ENCODE measurements at places on chromosomes 1 and 21.

DNA sequence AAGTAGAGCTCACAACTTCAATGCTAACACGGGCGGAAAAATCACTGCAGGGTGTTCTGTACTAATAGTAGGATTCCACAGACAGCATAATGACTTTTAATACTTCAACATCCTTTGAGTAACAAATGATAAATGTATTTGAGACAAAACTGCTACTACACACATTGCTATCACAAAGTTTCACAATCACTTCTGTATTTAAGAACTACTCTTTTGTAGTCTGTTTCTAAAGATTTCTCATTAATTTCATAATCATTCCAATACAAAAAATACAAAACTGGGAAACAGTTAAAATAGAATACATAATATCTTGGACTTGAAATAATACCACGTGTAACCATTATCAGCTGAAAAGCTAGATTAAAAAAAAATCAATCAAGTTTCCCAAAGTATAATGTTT, 2.7 kb downstream of the HMGN1 start:
- no peak for DNase-seq

- no peak for DNase-seq
Observed at GRCh38 chr1:47561523-47562007, 123.7 kb downstream of the FOXD2 start.

- no peak for DNase-seq
Observed at GRCh38 chr21:29376556-29376955, 77.8 kb downstream of the BACH1 start.

DNA sequence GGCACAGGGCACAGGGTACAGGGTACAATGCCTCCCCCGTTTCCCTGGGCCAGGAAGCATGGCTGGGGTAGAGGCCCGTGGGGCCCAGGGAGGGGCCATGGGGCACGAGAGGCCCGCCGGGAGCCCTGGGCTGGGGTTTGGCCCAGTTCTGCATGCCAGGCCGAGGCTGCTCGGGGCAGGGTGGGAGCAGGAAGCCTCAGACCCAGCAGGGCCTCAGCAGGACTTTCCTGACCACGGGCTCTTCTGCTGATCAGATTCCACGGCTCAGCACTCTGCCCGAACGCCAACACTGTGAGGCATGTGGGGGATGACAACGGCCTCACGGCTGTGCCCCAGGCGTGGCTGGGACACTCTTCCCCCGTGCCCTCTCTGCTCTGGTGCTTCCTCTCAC, 104.3 kb downstream of the NPHP4 start:
- no peak for DNase-seq

GRCh38 chr1:152457561-152457960, 43.5 kb upstream of the CRNN start:
- DNase-seq, result no peak

GRCh38 chr21:28338701-28339305, 653.9 kb downstream of the LTN1 start:
- no peak for DNase-seq

- no peak for DNase-seq
Observed at GRCh38 chr1:160437432-160438316, 37.3 kb downstream of the VANGL2 start.

DNA sequence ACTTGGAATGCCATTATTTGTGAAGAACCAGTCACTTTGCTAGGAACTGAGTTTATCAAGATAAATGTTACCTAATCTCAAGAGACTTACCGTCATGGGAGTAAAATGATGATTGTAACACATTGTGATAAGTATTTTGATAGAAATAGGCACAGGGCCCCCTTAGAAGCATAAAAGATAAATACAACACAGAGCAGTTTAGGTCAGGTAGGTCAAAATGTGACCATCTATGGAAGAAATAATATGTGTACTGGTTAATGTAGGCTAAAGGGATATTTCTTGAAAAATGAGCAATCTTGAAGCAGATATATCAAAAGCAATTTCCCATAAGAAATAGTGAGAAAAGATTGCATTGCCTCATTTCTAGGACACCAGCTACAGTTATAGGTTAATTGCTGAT, 1386.8 kb upstream of the ADGRL2 start:
- DNase-seq, result no peak

- no peak for DNase-seq
Observed at GRCh38 chr1:28139025-28139712, 37.3 kb downstream of the PTAFR start.

DNA sequence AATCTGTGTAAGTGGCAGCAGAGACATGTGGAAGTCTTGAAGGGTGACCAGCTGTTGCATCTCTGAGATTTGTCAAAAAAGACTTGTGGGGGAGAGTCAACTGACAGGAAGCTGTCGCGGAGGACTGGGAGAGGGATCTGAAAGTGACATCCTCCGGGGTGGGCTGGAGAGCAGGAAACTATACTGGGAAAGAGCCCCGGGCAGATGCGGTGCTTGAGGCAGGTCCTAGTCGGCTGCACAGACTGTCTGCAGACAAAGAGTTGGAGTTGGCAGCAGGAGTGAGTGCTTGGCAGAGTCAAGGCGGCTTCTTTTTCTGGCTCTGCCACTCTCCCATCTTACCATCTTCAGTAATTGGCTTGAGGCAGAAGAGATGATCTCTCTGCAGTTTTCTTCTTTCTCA, 294.0 kb upstream of the C1orf87 start:
- DNase-seq, result no peak

- no peak for DNase-seq
Observed at GRCh38 chr1:103087256-103087655, 21.1 kb downstream of the COL11A1 start.

- DNase-seq, result no peak
Observed at GRCh38 chr1:4161366-4162006, 261.4 kb upstream of the C1orf174 start.

DNA sequence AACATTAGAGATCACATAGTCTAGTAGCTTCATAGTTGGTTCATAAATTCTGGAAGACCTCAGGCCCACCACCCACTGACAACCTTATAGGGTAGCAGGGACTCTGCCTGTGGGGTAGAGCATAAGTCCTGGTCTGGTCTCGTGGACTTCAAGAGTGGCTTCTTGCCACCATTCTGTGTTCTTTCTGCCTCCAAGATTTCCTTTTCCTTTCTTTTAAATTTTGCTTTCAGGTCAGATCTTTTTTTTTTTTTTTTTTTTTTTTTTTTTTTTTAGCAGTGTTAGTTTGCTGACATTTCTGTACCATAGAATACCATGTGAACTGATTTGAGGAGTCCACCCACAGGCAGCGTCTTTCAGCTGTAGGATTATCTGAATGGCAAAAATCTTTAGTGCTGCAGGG, 28.5 kb downstream of the MTR start:
- DNase-seq, result no peak

DNA sequence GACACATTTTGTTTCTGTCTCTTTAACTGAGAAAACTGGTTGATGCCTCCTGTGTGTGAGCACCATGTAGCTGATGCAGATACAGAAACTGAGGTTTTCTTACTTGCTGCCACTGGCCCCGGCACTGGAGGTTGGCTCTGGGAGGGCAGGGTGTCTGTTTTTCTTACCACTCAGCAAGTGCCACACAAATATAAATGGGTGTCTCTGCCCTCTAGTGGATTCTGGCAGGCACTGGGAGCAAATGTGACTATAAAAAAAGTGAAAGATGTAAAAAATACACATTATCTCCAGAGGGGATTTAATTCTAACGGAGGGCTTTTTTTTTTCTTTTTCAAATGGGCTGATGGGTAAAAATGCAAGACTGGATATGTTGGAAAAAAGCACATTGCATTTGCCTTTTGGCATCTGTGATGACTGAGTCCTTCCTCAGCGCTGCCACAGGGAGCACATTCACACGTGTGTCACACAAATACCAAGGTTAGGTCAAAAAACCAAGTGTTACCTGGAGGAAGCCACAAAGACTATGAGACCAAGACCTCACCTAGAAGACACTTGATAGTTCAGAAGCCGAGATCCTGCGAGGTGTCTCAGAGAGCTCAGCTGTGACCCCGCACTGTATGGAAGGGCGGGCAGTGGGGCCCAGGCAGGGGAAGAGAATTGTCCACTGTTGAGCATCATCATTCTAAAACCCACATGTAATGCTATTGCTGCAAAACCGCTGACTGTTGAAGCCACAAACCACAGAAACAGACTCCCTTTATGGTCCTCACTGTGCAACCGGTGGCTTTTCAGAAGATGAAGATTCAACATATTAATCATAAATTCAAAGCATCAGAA, 18.9 kb downstream of the PGBD2 start:
- no peak for DNase-seq

DNA sequence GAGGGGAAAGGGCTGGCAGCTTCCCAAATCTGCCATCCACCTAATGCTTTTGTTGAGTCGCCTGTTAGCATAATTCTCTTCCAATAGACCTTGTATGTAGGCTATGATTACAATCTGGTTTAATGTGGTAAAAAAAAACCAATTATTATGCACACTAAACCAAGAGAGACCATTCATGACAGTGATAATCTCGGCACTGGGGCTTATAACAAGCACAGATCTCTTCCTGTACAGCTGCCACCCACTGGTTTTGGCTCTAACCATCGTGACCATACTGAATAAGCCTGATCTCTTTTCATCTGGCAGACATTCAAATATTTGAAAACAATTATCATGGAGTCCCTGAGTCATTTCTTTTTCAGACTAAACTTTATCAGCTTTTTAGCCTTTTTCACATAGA, 12.0 kb upstream of the SYT14 start:
- no peak for DNase-seq

DNA sequence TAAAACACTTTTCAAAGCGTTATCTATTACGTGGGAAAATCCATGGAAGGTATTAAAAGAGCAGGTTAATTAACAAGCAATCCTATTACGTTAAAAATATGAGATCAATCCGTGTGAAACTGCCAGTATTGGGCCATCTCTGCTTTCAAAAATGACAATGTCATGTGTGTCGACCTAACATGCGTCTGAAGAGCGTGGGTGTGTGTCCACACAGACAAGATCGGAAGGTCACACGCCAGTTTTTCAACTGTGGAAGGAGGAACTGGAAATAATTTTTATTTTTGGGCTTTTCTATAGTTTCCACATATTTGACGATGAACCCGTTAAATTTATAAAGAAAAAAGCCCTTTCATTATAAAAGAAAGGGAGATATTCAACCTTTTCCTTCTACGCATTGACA, 17.6 kb upstream of the ALDH4A1 start:
- DNase-seq, result no peak

DNA sequence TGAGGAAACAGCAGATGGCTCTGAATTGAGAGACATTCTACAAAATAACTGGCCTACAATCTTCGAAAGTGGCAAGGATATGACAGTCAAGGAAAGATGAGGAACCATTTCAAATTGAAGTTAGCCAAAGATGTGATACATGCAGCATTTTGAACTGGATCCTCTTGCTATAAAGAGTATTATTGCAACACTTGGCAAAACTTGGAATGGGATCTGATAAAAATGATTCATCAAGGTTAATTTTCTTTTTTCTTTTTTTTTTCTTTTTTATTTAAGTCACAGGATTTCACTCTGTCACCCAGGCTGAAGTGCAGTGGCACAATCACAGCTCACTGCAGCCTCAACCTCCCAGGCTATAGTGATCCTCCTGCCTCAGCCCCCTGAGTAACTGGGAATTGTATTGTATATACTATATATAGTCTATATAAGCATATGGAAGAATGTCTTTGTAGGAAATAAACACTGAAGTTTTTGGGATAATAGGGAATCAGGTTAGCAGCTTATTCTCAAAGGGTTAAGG, 49.8 kb upstream of the GJA8 start:
- no peak for DNase-seq
